ENCODE measurements at places on chromosomes 3 and 15.

DNA sequence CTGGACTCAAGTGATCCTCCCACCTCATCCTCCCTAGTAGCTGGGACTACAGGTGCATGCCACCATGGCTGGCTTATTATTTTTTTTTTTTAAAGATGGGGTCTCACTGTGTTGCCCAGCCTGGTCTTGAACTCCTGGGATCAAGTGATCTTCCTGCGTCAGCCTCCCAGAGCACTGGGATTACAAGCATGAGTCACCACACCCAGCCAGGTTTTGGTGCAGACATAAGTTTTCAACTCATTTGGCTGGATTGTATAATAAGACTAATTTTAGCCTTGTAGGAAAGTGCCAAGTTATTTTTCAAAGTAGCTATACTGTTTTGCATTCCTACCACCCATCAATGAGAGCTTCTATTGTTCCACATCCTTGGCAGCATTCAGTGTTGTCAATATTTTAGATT is 32.1 kb downstream of the BUB1B start:
- DNase-seq: peak; percentile 9

DNA sequence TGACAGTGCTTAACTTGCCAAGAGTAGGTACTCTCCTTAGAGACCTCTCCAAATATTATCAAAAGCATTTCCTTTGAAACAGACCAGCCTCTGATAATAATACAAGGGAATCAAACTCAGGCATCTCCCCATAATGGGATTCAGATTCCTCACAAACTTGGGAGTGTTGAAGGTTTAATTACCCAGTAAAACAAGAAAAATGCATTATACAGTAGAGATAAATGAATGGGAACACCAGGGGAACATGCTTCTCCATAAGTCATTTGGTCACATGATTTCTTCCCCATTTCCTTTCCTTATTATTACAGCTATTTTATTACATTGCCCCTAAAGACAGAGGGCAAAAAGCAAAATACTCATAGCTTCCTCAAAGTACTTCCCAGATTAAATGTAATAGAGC is 325.0 kb upstream of the CDIN1 start:
- no peak for DNase-seq

DNA sequence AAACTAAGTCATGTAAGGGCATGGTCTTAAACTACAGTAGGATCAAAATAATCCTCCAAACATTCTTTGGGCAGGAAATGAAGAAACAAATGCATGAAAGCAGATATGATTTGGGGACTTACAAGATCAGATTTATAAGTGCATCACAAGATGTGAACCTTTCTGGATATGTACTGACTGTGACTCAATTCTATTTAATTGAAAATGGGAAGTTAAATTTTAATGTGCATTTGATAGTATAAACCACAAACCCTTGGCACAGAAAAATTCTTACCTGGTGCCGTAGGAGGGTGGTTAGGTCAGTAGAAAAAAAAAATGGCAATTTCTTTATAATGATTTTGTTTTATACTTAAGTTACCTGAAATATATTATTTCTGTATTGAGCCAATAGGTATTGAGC is 262.5 kb upstream of the TGFBR2 start:
- DNase-seq: no peak

- no peak for DNase-seq
Observed at GRCh38 chr3:194102436-194102835, 33.5 kb upstream of the HES1 start.

DNA sequence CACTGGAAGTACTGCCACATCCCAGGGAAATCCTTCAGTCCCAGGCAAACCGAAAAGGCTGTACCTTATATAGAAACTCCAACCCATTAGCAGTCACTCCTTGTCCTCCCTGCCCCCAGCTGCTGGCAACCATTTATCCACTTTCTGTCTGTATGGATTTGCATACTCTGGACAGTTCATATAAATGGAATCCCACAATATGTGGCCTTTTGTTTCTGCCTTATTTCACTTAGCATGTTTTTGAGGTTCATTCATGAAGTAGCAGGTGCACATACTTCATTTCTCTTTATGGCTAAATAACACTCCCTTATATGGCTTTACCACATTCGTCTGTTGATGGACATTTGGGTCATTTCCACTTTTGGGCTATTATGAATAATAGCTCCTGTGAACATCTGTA is 51.6 kb upstream of the CMTM8 start:
- DNase-seq: no peak

GRCh38 chr3:179088306-179088705 is 16.7 kb upstream of the ZMAT3 start:
- DNase-seq: no peak

DNA sequence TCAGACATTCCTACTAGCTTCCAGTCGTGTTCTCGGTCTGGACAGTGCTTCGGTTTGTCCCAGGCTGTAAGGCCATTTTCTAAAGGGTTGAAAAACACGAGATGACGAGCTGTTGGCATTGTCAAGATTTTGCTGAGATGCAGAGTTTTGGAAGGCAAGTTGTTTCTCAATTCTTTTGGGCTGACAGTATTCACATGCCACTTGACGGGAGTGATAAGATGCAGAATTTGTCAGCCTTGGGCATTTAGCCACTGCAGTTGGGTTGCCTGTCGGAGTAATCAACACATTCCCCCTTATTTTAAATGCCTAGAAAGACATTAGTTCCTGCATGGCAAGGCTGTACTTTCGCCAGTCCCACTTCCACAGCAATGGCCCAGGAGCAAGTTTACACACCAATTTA is 245.2 kb downstream of the NR1D2 start:
- no peak for DNase-seq

DNA sequence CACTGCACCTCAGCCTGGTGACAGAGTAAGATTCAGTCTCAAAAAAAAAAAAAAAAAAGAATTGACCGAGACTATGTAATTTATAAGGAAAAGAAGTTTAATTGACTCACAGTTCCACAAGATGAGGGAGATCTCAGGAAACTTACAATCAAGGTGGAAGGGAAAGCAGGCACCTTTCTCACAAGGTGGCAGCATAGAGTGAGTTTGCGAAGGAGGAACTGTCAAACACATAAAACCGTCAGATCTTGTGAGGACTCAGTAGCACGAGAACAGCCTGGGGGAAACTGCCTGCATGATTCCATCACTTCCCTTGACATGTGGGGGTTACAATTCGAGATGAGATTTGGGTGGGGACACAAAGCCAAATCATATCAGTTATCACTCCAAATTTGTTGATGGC is 380.9 kb downstream of the EDEM1 start:
- no peak for DNase-seq

DNA sequence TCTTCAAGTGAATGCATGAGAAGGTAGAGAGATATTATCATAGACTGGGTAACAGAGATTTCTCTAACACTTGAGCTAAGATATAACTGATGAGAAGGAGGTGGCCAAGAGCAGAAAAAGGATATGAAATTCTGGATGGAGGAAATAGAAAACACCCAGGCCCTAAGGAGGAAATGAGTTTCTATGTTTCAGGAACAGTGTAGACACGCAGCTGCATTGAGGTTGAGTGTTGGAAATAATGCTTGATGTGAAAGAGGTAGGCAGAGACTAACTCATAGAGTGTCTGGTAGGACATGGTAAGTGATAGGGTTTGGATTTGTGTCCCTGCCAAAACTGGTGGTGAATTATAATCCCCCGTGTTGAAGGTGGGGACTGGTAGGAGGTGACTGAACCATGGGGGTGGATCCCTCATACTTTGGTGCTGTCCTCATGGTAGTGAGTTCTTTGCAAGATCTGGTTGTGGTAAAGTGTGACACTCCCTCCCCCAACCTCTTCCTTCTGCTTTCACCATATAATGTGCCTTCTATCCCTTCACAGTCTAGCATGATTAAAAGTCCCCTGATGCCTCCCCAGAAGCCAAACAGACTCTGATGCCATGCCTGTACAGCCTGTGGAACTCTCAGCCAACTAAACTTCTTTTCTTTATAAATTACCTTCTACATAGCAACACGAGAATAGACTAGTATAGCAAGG is 787.3 kb downstream of the EDEM1 start:
- no peak for DNase-seq

DNA sequence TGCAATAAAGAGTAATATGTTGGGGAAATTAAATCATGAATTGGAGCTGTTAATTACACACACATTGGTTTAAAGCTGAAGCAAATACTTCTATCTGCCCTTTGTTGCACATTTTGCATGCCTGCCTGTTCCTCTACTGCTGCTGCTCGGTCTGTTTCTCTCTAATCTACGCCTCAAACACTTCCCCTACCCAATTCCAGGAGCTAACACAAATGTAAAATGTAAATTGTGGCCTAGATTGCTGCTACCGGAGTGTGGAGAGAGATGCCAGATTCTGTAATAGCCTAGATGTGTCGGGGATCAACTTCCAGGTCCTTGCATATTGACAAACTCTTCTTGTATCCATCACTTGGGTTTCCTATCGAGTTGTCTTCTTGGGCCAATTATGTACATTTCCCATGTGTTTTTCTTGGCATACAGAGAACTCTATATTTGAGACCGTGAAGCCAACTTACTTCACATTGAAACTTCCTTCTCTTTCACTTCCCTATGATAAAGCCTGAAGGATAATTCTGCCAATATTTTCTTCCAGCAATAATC is 450.4 kb upstream of the NR2F2 start:
- DNase-seq: no peak

DNA sequence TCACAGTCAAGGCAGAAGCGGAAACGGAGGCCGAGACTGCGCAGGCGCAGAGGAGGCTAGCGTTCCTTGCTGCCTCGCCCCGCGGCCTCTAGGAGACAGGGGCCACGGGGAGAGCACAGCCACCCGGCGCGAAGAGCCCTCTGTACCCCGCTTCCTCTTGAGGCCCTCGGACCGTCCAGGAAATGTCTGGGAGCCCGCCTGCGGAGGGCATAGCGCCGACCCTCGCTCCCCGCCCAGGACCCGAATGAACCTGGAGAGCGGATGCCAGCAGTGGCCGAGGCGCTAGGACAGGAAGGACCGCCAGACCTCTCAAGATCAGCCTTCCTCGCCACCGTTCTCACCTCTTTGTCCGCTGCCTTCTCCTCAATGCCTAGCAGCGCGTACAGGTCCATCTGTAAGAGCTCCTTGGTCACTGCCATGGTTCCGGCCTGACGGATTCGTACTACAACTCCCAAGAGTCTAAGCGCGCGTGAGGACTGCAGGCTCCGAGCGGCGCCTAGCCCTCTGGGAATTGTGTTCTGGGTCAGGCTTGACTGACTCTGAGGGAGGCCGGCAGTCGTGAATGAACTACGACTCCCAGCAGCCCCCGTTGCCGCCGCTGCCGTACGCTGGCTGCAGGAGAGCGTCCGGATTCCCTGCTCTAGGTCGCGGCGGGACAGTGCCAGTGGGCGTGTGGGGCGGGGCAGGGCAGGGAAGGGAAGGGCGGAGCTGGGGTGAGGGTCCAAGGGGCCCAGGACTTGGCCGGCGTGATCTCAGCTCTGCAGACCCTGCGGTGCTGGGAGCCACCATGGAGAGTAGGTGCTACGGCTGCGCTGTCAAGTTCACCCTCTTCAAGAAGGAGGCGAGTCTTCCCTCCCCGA is at the start of the genes DNAJC17 and ZFYVE19:
DNAJC17 (minus strand) TSS at position 446 of the 860 bp plus-strand sequence; CDS start at position 419, 27 bp downstream.
ZFYVE19 (plus strand) TSS at position 62 of the 860 bp plus-strand sequence; CDS start at position 563, 501 bp downstream.
- peak; percentile 98 for DNase-seq

GRCh38 chr15:70240082-70240481 is 142.4 kb upstream of the TLE3 start:
- no peak for DNase-seq

DNA sequence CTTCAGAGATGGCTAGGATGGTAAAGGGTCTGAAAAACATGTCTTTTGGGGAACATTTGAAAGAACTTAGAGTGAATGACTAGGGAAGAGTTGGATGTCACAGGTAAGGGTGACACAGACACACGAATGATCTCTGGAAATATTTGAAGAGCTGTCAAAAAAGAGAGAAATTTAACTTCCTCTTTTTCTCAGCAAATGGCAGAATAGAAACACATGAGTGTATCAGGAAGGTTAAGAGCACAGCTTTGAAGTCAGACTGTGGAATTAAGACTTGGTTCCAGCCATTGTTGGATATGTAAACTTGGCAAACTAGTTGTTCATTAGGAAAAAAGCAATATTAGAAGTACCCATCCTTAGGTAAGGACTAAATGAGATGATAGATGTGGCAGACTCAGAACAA is 117.7 kb downstream of the IMPG2 start:
- DNase-seq: no peak

DNA sequence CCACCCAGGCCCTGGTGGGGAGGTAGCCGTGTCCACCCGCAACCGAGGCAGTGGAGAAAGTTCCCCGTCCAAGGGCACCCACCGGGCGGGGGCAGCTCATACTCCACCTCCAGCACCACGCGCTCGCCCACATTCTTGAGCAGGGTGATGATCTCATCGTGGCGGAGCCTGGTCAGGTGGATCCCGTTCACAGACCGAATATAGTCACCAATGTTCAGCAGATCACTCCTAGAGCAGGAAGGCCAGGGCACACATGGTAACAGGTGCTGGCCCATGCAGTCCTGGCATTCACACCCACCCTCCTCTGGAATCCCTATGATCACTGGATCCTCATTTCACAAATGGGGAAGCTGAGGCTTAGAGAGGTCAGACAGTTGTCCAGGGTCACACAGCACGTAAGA is 15.8 kb downstream of the GRIP2 start:
- no peak for DNase-seq

DNA sequence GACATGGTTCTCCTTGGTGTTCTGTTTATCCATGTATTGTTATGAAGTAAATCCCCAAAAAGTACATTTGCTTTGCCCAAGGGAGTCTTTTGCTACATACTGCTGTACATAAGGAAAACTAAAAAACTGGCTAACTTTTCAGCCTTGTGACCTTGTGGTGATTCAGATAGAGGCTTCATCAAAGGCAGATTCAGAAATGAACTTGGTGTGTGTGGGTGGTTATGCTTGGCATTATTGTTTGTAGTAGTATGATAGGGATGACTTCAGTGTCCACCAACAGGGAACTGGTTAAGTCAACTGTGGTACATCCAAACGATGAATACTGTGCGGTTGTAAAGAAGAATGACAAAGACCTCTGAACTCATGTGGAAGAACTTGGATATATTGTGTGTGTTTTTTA is 75.6 kb upstream of the CHRNB4 start:
- no peak for DNase-seq

DNA sequence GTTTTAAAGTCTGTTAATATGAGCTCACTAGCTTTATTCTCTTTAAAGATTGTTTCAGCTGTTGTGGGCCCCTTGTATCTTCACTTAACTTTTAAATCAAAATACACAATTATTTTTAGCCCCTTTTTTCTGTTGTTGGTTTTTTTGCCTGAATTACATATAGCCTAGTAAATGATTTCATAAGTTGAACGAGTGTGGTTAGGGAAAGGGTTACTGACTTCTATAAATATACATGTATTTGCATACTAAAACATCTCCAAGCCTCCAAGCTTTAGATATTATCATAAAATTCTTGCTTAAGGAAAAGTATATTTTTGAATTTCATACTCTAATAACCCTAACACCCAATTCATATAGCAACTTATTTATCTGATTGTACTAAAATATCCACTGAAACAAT is 73.2 kb upstream of the ARL6 start:
- no peak for DNase-seq

DNA sequence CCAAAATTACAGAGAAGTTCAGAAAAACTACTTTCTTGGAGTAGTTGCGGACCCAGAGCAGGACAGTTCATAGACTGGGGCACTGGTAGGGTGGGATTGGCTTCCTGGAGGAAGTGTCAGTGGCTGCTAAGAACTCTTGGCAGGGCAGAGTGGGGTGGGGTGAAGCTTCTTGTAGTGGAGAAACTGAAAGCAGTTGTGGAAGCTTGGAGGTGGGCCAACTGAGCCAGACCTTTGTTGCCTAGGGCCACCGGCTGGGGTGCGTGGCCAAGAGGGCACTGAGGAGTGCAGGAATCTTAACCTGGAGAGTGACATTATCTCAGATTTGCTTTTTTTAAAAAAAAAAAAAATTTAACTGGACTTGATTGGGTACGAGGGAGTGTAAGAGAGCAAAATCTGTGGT is 3.1 kb downstream of the KAT2B start:
- no peak for DNase-seq
